Activated CD8-positive, alpha-beta memory T cell treated with anti-CD3 and anti-CD28 coated beads for 48 hours (primary cell): ENCODE measurements at places on chromosomes 6 and 20.

DNA sequence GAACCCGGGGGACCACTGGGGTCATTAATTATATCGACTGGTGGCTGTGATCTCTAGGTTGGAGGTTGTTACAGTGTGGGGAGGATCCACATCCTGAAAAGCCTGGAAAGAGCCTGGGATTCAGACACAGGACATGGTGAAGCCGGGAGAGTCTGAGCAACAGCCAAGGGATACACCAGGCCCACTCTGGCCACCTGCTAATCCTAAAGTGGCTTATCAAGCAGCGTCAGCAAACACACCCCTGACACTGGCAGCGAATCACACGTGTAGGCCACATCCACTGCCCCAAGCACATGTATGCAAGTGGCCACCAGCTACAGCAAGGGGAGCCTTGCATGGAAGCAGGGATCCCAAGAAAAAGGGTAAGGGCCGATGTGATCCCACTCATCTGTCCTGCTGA, 41.0 kb downstream of the GFOD1 start:
- DNase-seq, result no peak

- DNase-seq, result no peak
Measured at GRCh38 chr20:38158701-38159351, 6.2 kb downstream of the TGM2 start.

DNA sequence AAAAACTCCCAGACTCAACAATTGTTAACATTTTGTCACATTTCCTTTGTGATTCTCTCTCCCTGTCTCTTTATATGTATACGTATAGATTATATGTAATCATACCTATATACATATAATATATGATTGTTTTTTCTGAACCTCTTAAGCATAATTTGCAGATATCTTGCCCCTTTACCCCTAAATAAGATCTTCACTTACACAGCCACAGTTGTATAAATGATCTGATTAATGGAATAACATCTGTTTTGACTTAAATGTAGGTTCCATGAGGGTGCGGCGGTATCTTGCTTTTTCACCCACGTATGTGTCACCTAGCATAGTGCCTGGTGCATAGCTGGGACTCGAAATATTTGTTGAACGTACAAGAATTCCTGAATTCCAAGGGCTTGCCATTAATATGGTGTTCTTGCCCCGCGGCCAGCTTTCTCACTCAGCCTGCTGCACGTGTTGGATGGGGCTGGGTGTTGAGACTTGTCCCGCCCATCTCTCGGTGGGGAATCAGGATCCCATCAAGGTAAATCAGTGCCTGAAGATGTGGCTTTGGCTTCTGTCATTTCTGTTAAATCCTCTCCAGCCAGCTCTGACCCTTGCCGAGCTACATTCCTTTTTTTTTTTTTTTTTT, 10.4 kb upstream of the MANBAL start:
- DNase-seq, result no peak

DNA sequence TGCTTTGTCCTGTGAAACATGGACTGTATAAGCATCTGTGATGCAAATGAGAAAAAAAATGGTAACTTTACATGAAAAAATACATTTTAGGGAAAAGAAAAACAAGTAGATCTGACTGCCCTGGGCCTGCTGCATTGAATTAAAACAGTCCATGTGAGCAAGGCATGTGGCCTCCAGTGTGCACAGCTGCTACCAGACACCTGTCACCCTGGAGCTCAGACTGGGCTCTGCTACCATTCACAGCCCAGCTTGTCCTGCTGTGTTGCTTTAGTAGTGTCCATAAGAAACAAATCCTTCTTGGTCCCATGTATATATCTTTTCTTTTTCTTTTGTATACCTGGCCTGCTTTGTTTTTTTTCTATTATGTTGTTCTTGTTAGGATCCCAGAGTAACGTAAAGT, 315.9 kb downstream of the NKAIN2 start:
- DNase-seq, result no peak

- DNase-seq, result no peak
Measured at GRCh38 chr20:38055294-38055693, 21.7 kb downstream of the RPRD1B start.

DNA sequence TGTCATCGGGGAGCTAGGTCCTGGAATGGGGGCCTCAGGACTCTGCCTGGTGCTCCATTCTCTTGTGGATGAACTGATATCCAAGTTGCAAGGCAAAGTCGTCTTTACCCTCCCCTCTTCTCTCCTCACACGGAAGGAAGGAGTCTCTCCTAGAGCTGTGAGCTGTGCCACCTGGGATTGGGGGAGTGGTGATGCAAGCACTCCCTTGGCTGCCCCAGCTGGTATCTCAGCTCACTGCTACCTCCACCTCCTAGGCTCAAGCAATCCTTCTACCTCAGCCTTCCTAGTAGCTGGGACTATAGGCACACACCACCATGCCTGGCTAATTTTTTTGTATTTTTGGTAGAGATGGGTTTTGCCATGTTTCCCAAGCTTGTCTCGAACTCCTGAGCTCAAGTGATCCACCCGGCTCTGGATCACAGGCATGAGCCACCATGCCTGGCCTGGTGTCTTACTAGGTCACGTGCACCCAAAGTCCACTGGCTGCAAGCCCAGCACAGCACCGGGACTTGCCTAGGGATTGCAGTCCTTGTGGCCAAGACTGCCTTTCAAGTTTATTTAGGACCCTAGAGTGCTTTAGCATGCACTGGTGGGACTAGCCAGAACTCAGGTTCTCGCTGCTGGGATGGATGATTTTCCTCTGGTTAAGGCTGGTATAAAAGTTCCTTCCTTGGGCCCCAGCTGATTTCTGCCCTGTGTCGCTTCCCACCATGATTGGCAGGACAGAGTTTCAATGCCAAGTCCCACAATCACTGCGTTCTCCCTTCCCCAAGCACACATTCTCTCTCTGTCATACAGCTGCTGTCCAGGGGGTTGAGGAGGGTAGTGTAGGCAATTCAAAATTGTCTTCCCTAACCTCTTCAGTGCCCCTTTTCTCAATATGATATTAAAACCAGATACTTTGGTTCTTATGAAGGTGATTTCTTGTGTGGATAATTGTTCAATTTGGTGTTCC, 33.5 kb downstream of the SMAP1 start:
- no peak for DNase-seq

DNA sequence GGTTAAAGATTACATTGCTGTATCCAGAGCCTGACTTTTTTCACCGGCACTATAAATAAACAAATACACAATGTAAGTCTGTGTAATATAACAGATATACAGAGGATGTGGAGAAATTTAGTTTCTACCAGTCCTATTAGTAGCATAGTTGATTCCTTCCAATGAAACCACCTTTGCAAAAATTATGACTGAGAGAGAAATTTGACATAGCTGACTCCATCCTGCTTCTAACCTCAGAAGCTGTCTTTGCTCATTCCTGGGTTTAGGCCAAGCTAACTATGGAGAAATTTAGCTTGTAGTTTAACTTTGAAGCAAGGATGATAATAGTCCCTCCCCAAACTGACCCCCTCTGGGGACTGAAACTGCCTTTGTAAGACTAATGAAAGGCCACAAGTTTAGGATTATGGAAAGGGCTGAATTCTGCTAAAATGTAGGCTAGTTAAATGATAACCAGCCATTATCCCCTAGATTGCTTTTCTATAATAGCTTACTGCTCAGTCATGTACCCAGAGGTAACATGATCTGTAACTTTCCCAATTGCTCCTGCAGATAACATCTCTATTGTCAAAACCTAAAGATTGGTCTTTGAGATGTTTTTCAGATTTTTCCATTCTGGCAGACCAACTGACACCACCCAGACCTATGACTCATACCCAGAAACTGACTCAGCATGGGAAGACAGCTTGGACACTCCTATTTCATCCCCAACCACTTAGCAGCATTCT, 172.8 kb upstream of the ARG1 start:
- DNase-seq, result no peak

DNA sequence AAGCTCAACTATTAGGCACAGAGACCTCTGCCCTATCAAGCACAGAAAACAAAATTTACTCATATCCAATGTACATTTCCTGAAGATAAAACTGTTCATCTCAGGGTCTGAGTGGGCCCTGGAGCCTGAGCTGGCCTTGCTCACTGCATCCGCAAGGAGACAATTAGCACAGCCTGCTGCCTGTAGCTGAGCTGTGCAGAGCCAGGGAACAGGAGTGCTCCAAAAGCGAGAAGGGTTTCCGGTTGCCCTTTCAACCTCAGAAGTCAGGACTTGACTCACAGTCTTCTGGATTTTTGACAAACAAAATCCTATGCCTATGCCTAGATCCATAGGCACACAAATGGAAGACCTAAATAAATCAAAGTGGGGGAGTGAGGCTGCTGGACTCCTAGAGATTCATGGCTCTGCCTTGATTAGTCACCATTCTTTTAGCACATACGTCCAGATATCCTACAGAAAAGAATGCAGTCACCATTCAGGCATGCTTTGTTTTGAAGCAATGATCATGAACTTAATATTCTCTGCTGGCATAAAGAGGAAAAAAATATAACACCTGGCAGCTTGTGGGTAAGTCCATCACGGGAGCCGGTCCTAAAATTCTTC, 73.5 kb downstream of the BFSP1 start:
- no peak for DNase-seq

DNA sequence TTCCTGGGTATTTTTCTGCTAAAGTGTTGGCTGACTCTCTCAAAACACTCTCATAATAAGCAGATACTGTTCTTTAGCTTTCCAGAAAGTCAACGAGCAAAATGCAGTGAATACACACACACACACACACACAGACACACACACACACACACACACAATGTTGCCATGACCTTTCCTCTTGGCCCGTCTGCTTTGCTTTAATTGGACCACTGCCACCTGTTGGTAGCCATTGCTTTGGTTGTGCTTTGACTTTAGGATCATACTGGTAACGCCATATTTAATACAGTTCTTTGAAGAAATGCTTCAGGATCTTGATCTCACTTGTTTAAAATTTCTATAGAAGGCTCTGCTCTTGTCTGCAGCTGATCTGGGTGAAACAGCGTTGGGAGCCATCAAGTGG, 4.4 kb downstream of the FIG4 start:
- DNase-seq, result no peak

GRCh38 chr6:35730745-35731413, 6.0 kb upstream of the ARMC12 start:
- no peak for DNase-seq

- no peak for DNase-seq
Measured at GRCh38 chr20:58603721-58604120, 47.4 kb upstream of the STX16 start.

DNA sequence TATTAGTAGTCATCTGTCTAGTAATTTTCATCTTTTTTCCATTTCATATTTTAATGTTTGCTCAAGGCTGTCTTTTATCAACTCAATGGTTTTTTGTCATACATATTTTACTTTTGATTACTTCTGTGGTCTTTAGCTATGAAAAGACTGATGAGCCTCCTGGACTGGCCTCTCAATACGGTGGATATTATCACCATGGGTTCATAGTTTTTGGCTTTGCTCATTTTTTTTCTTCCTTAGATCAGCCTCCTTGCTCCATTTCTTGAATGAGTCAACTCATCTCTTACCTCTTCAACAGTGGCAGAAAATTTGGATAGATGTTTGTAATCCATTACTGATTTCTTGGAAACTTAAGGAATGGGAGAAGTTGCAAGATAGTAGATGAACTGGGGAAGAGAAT, 80.1 kb upstream of the ELOVL5 start:
- no peak for DNase-seq

DNA sequence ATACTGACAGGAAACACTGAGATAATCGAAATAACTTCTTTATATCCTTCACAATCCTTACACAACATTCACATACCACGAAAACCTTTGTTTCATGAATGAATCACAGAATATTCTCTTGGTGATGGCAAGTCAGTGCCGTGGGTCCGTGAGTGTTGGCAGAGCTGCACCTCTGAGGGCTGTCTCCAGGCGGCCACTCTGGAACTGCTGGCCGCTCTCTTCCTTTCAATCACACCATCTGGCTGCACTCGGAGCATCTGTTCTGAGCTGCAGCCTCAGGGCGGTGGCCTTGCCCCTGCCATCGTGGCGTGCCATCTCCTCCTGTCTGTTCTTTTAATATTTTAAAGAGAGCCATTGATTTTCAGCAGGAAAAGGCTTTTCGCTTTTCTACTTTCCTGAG, 129.4 kb upstream of the AFDN start:
- no peak for DNase-seq

GRCh38 chr6:78749326-78749725, 118.0 kb upstream of the IRAK1BP1 start:
- DNase-seq, result no peak

- no peak for DNase-seq
Measured at GRCh38 chr6:111730864-111731263, 125.2 kb upstream of the TRAF3IP2 start.

- DNase-seq, result no peak
Measured at GRCh38 chr6:36834576-36835341, 4.5 kb downstream of the CPNE5 start.

DNA sequence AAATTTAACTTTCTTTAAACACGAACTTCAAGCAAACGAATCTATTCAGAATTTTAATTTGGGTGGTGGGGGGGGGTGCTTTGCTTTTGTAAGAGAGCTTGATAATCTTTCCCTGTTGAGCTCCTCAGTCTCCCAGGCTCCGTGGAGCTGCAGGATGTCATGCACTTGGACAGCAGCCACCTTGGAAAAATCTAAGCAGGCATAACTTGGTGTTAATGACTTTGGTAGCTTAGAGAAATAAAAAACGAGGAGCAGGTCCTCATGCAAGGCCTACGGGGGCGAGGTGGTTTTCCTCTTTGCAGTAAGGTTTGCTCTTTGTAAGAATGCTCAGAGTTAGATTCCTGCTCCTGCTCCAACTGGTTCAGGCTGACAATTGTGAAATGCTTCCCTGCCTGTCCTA, 102.3 kb downstream of the EDN1 start:
- no peak for DNase-seq

GRCh38 chr6:41547799-41548097, 1.6 kb downstream of the FOXP4 start:
- DNase-seq, result no peak

DNA sequence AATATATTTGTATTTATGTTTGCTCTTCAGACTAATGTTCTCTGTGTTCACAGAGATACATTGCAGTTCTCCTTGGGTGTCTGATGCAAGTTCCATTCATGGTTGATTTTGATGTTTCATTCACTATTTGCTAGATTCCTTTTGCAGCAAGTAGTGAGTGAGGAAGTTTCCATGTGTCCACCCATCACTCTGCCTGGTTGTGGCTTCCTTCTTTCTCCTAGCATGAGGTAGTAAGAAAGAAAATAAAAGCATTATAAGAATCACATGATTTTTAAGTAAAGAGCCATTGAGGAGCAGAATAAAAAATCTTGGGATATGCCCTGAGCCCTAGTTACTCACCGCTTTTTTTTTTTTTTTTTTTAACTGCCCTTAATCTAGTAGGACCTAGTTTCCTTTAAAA, 8.7 kb downstream of the SASH1 start:
- DNase-seq, result no peak

DNA sequence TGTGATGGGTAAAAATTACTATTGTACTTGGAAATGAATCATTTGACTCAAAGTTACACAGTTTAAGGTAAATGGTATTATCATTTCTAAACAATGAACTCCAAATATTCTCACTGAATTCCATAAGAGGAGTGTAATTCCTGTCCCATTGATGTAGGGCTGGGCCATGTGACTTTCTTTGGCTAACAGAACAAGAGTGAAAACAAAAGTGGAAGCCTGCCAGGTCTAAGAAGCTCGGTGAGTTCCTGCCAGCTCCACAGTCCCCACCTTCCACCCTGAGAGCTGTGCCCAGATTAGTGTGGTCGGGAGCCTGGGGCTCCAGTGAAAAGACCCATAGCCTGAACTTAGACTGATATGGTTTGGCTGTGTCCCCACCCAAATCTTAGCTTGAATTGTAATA, 24.6 kb downstream of the TBXT start:
- DNase-seq, result no peak
